Bronchial smooth muscle cell (primary cell): ENCODE measurements at places on chromosomes 5 and 9. TPM values are rescaled to one million over a fixed set of nuclear protein-coding genes. Genes with fewer than 3 reads are reported as not detected.

Gene NTRK2
- total RNA-seq, result under 0.01 and 0.26 TPM in 2 replicates

Gene SLC6A7
- not detected in 2 replicates for total RNA-seq

Gene NIPBL
- total RNA-seq, result 21.7 and 24.0 TPM in 2 replicates

Gene PCDHGA10
- total RNA-seq, result 2.3 and 7.1 TPM in 2 replicates

Gene IFT74
- total RNA-seq, result 10.0 and 15.4 TPM in 2 replicates

Gene MRPS30
- total RNA-seq, result 47.4 and 53.3 TPM in 2 replicates

Gene CDX1
- total RNA-seq, result not detected in 2 replicates

Gene TRIP13
- total RNA-seq, result 1.8 and 4.1 TPM in 2 replicates

Gene KCNIP1
- not detected in 2 replicates for total RNA-seq

Gene HSD17B3
- total RNA-seq, result not detected in 2 replicates

Gene OLFM1
- total RNA-seq, result 1.1 and 4.5 TPM in 2 replicates

Gene ARRDC3
- 85.7 and 86.2 TPM in 2 replicates for total RNA-seq

Gene REEP2
- total RNA-seq, result 9.8 and 16.4 TPM in 2 replicates

Gene SPATA6L
- 0.26 and 0.63 TPM in 2 replicates for total RNA-seq

Gene ELAVL2
- under 0.01 and 0.09 TPM in 2 replicates for total RNA-seq

Gene SLC28A3
- total RNA-seq, result 0.09 and 0.16 TPM in 2 replicates

Gene ALDH1A1
- total RNA-seq, result 7.7 and 10.1 TPM in 2 replicates

Gene MCIDAS
- not detected in 2 replicates for total RNA-seq

Gene PRPF4
- total RNA-seq, result 16.8 and 17.7 TPM in 2 replicates
